A673 (cell line): ENCODE measurements at places on chromosomes 3 and 15. TPM values are rescaled to one million over a fixed set of nuclear protein-coding genes. Genes with fewer than 3 reads are reported as not detected.
A peak's percentile ranks its signal among the peaks of the same experiment; 100 is the strongest.

Gene CAV3
- not detected in 2 replicates for total RNA-seq

Gene TERC
- total RNA-seq: 5.8 and 16.7 TPM in 2 replicates

Gene SERPINI2
- total RNA-seq: not detected in 2 replicates

Gene PIF1
- total RNA-seq: 60.4 and 65.7 TPM in 2 replicates

Gene LRRFIP2
- total RNA-seq: 40.2 and 41.6 TPM in 2 replicates

Gene NANOGP8
- total RNA-seq: not detected in 2 replicates

Gene GRIP2
- total RNA-seq: 0.43 and 0.76 TPM in 2 replicates

DNA sequence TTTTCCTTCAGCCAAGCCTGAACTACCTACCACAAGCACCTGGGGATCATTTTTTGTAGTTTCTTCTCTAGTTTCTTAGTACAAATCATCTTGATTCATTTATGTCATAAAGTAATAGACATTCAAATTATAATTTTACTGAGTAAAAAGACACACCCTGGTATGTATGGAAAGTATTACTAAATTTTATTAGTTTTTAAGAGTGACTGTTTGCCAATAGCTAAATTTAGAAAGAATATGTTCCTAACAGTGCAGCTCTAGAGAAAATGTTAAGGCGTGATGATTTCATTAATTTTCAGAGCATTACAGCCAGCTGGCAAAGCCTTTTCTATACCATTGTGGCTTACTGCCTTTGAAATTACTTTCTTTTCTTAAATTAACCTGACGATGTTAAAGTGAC lies 612.0 kb upstream of the KCNMB2 start:
- H3K4me3 ChIP-seq: no peak overlapping the region
- no peaks in the 10 kb centered on the region for H3K27me3 ChIP-seq

GRCh38 chr3:24242012-24242698 lies 252.5 kb downstream of the THRB start:
- H3K36me3 ChIP-seq: no peaks in the 10 kb centered on the region
- H3K27me3 ChIP-seq: no peaks in the 10 kb centered on the region
- peak; percentile 80 for DNase-seq
- H3K27ac ChIP-seq: no peak overlapping the region

DNA sequence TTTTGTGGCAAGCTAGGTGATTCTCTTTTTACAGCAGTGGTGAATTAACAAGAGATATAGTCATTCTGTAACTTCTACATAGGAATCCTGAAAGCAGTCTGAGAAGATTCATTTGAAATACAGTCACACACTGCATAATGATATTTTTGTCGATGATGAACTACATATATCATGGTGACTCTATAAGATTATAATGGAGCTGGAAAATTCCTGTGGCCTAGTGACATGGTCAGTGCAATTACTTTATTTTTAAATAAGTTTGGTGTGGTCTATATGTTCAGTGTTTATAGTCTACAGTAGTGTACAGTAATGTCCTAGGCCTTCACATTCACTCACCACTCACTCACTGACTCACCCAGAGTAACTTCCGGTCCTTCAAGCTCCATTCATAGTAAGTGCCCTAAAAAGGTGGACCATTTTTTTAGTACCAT lies 511.4 kb upstream of the MCTP2 start:
- no peaks in the 10 kb centered on the region for H3K27me3 ChIP-seq
- no peak overlapping the region for H3K27ac ChIP-seq
- no peak overlapping the region for H3K4me3 ChIP-seq
- no peaks in the 10 kb centered on the region for H3K36me3 ChIP-seq
- no peaks in the 10 kb centered on the region for H3K4me1 ChIP-seq

- no peaks in the 10 kb centered on the region for H3K27me3 ChIP-seq
- H3K4me3 ChIP-seq: no peak overlapping the region
- H3K36me3 ChIP-seq: no peaks in the 10 kb centered on the region
- DNase-seq: peak; percentile 4
- no peak overlapping the region for H3K27ac ChIP-seq
Measured at GRCh38 chr3:164460851-164461250, 617.4 kb downstream of the SI start.

GRCh38 chr3:186164696-186165095 lies 55.8 kb upstream of the ETV5 start:
- no peak for DNase-seq
- H3K4me1 ChIP-seq: no peaks in the 10 kb centered on the region
- no peak overlapping the region for H3K27ac ChIP-seq
- H3K36me3 ChIP-seq: peaks cover 6% of the 10 kb centered on the region
- no peak overlapping the region for H3K4me3 ChIP-seq
